RWPE2 (cell line): ENCODE measurements at places on chromosomes 12 and 14.

GRCh38 chr14:96150214-96150613 is 54.4 kb upstream of the BDKRB2 start:
- DNase-seq: no peak

DNA sequence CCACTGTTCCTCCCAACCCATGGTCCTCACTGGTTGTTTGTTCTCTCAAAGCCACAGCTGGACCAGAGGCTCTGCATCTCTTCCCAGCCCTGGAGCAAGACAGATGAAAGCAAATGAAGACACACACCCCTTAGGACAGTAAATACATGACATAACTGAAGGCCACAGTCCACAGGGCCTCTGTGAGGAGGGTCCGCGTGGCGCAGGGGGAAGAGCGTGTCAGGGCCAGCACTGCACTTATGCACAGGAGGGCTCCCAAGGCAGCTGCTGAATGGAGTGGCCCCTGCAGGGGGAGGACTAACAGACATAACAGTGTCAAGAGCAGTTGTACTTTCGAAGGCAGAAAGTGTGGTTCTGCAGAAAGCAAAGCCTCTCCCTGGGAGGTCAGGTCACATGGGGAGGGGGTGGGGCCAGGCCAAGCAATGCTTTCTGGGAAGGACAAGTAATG is 79.9 kb downstream of the CHGA start:
- DNase-seq: no peak

DNA sequence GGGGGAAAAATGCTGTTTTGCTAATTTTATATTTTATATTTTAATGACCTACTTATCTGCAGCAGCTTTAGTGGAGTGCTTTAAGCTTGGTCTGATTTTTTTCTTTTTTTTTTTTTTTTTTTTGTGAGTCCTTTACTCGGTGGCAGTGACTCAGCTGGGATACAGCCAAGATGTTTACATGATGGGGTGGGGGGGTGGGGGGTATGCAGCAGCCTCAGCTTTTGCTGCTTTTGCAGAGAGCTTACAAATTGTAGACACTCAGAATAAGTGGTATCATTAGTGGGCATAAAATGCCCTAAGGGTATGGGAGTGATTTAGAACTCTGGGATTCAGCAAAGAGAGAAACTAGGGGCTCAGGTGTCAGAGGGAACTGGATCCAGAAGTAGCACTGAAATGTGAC is 38.2 kb upstream of the ARHGAP5 start:
- no peak for DNase-seq

GRCh38 chr12:105455261-105455660 is 124.8 kb downstream of the C12orf75 start:
- DNase-seq: no peak

- no peak for DNase-seq
Observed at GRCh38 chr14:76133103-76133502, 18.6 kb upstream of the GPATCH2L start.

- DNase-seq: no peak
Observed at GRCh38 chr12:132133952-132134652, 10.0 kb downstream of the DDX51 start.

DNA sequence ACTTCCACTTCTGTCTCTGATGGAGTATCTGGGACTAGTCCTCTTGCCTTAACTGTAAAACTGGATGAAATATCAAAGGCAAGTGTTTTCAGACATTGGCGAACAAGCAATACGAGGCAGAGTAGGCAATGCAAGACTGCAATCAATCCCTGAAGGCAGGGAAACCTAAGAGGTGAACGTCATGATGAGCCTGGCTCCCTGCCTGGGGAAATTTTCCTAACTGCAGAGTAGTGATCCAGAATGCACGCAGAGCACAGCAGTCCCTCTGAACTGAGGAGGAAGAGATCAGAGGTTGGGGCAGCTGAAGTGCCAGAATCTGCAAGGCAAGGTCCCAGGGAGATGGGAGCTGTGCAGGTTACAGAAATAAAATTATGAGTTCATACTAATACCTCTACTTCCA is 18.5 kb downstream of the BHLHE41 start:
- no peak for DNase-seq

- no peak for DNase-seq
Observed at GRCh38 chr12:111068290-111068689, 147.9 kb upstream of the MYL2 start.

DNA sequence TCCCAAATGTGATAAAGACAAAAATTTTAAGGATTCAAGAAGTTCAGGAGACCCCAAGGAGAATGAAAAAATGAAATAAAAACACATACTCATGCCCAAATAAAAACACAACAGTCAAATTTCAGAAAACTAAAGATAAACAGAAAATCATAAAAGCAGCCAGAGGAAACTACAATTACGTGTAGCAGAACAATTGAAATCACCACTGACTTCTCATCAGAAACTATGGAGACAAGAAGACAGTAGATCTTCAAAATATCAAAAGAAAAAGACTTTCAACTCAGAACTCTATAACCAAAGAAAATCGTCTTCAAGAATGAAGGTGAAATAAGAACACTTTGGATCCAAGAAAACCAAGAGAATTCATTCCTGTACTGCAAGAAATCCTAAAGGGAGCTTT is 54.9 kb downstream of the DIO3 start:
- no peak for DNase-seq

DNA sequence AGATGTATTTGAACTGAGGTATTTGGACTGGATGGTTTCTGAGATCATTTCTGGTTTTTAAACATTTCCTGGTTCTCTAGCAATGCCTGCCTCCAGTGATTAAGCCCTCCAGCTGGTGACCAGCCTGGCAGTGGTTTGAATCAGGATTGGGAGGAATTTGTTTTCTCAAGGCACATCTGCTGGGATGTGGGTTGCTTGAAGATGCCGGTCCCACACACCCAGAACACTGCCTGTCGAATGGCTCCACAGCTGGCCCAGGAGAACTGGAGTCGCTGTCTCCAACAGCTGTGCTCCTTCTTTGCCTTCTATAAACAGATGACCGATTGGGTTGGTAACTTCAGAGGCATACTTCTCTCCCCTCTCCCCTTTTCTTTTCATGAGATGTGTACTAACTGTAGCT is 258.0 kb upstream of the DDHD1 start:
- DNase-seq: no peak

GRCh38 chr14:86462193-86462753 is 932.3 kb downstream of the FLRT2 start:
- no peak for DNase-seq

GRCh38 chr12:21677622-21678277 is 20.1 kb upstream of the LDHB start:
- DNase-seq: no peak

DNA sequence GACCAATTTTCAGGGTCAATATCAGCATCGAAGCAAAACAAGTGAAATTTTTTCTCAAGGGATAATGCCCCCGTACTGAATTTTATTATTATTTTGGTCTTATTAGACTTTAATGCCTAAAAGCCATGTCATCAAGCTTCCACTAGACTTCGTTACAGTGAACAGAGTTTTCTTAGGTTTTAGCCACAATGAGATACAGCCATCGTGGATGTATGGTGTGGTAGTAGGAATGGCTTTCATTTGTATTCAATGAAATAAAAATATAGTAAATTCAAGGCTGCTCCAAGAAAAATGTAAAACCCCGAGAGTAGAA is 11.7 kb downstream of the TAOK3 start:
- no peak for DNase-seq

GRCh38 chr12:74794522-74794921 is 256.9 kb downstream of the ATXN7L3B start:
- DNase-seq: no peak

DNA sequence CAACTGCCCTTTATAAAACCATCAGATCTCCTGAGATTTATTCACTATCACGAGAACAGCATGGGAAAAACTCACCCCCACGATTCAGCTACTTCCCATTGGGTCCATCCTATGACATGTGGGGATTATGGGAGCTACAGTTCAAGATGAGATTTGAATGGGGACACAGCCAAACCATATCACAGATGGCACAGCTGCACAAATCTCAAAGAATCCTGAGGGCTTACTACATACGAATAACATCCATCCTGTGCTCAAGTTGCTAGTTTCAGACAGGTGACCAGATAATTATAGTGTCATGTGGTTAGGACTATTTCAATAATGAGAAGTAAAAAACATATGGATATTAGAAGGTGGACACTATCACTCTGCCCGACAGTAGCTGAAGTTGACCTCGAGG is 211.2 kb downstream of the NUAK1 start:
- no peak for DNase-seq

DNA sequence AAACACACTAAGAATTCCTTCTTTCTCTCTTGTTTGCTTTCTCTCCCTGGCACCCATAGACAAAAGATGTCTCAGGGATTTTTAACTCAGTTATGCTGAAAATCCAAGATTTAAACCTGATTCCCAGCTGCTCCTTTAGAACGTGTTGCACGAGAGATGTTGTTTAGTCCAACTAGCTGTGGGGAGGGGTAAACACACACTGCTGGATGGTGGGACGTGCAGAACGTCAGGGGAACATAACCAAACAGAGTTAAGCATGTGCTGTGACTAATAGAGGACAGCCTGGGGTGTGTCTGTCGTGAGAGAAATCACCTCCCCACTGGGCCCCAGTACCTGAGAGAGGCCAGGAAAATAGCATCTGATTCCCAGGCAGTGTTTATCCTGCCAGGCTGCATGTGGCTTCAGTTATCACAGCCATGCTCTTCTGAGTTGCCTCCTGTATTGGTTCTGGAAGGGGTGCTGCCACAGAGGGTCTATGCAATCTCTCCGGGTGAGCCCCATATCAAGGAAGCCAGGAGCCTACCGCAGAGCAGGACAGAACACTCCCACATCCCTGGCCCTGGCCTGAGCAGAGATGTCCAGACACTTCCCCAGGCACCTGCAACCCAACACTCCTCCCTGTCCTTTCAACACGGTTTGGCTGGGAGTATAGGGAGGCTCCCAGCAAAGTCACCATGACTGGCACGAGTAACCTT is 112.7 kb upstream of the EGLN3 start:
- no peak for DNase-seq

GRCh38 chr12:95611676-95612309 is 60.5 kb upstream of the USP44 start:
- no peak for DNase-seq

DNA sequence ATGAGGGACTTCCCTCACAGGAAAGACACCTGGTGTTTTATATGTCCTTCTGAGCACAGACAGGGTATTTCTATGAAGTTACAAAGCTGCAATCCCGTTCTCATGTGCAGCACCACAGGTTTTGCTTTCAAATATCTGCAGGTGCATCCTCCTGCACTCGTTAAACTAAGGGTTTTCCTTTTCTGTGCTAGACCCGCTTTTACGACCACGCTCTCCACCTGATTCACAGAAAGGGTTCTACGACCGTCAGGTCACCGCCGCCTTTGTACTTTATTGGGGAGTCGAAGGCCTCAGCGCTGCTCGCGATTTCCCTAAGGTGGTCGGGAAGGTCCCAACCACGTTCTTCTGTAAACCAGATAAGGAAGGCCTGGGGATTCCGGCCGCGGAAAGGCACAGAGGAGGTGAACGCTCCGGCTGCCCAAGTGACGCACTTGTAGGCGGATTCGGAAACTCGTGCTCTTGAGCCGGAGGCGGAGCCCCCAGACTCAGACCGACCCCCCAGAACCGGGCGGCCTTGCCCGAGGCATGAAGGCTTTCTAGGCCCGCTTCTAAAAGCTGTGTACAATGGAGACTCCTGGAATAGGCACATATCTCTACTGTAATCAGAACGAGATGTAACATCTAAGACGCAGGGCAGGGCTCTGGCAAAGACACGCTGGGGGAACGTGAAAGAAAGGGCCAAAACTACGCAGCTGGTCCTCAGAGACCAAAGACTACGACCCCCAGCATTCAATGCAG is 995 bp upstream of the HSP90B1 start:
- DNase-seq: peak; percentile 88

- no peak for DNase-seq
Observed at GRCh38 chr12:24991209-24992049, 42.5 kb upstream of the BCAT1 start.

GRCh38 chr12:88576866-88577265 is 3.4 kb downstream of the KITLG start:
- DNase-seq: no peak

- no peak for DNase-seq
Observed at GRCh38 chr12:29241821-29242591, 92.9 kb downstream of the FAR2 start.

- no peak for DNase-seq
Observed at GRCh38 chr14:33949411-33949893, 1.4 kb downstream of the EGLN3 start.

- no peak for DNase-seq
Observed at GRCh38 chr12:26361964-26362363, 166.6 kb downstream of the SSPN start.

- DNase-seq: no peak
Observed at GRCh38 chr14:83624541-83624940, 1905.4 kb upstream of the FLRT2 start.

GRCh38 chr14:90717916-90718315 is 98.3 kb downstream of the TTC7B start:
- DNase-seq: no peak

DNA sequence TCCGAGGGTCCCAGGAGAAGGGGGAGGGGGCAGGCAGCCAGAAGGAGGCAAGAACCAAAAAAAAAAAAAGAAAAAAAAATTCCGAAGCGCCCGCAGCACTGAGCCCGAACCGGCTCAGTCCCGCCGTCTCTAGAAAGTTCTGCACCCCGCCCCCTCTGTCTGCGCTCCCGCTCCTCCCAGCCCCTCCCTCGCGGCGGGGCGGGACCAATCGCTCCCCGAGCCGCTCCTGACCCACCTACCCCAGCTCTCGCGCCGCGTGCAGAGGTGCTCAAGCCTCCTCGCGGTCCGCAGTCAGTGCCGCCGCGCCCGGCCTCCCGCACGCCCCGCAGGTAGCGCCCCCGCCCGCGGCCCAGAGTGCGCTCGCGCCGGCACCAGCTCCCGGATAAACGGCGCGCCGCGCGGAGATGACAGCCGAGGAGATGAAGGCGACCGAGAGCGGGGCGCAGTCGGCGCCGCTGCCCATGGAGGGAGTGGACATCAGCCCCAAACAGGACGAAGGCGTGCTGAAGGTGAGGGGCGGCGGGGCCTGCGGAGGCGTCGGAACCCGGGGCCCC is at the start of gene FKBP4:
TSS of gene FKBP4 (plus strand) at position 235 of the 554 bp plus-strand sequence. CDS start at position 405, 170 bp downstream.
- peak; percentile 95 for DNase-seq

DNA sequence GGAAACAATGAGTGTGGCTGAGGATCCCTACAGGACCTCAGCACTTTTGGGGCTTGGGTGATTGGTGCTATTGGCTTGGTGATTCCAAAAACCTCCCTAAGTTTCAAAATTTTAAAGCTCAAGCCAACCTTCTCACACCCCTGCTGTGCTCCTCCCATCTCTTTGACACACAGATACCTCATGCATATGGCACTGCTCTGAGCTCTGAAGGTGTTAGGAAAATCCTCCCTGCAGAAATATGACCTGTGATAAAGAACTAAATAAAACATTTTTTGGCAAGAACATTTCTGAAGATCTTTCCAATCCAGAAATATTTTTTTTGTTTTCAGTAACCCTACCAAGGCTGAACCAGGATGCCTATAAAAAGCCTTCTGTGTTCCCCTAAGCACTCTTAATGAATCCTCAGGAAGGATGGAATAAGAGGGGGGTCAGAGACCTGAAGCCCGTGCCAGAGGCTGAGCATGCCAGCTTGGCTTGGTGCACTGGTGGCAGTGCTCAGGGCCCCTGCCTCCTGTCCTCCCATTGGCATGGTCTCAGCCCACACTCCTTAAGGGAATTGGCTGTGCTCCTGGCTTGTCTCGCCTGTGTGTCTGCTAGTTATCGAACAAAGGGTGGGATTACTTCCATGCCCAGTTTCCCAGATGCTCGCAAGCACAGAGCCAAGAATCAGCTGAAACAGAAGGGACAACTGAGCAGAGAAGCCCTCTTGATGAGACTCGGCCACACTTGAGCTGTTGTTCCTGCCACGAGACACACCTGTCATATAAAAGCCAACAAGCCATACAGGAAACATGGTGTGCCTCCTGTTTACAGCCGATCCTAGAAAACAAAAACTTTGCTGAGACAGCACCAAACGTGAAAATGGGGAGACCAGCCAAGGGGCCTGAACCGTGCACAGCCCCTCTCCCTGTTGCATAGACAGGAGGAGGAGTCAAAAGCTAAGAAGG is 132.7 kb upstream of the EEA1 start:
- no peak for DNase-seq
